Esophagus squamous epithelium (tissue), 5 donors: ENCODE measurements at places on chromosomes 4 and X.

DNA sequence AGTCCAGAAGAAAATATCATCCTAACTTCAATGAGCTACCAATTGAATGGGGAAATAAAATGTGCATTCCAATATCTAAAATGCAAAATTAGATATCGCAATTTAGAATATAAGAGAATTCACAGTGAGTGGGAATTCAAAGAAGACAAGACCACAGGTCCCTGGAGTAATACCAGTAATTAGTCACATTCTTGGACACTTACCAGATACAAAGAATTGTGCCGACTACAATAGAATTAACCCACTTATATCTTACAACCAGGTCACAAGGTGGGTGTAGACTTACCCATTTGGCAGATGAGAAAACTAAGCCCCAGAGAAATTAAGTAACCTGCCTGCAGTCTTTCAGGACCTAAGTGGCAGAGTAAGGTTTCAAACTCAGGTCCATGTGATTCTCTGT lies 84.3 kb upstream of the C1QTNF7 start:
- no peak for DNase-seq

DNA sequence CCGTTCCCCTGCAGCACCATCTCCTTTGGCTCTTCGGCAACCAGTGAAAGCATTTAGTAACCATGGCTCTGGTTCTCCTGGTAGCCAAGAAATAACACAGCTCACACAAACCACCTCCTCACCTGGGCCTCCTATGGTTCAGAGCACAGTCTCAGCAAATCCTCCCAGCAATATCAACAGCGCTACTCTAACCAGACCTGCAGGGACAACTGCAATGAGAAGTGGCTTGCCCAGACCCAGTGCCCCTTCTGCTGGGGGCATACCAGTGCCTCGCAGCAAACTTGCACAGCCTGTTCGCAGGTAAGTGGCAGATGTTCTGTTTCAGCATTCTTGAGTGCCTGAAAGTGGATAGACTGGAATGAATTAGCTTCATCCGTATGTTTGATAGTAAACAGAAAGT lies 63.0 kb upstream of the SLC10A4 start:
- no peak for DNase-seq

- DNase-seq = no peak
Measured at GRCh38 chr4:150668824-150669223, 86.9 kb downstream of the MAB21L2 start.

- no peak for DNase-seq
Measured at GRCh38 chrX:69321006-69321655, 155.9 kb upstream of the PJA1 start.

DNA sequence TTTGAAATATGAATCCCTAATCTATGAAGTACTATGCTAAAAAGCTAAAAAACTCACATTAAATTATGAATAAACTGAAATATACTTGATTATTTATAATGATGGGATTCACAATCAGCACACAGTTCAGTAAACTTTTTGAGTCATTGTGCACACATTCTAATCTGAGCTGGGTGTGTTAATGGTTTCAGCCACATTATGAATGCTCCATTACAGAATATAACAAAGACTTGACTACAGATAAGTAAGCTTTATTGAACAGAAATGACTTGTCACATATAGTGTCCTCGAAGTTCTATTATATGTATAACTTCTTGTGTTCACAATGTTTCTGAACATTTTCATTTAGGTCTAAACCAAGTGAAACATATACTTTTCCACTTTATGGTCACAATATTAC lies 1649.9 kb upstream of the IGFBP7 start:
- no peak for DNase-seq

GRCh38 chr4:173171987-173172386 lies 3.4 kb downstream of the GALNT7 start:
- DNase-seq = no peak

- no peak for DNase-seq
Measured at GRCh38 chr4:3373468-3373867, 68.3 kb upstream of the HGFAC start.

- DNase-seq = no peak
Measured at GRCh38 chrX:40310447-40310846, 212.7 kb upstream of the BCOR start.

DNA sequence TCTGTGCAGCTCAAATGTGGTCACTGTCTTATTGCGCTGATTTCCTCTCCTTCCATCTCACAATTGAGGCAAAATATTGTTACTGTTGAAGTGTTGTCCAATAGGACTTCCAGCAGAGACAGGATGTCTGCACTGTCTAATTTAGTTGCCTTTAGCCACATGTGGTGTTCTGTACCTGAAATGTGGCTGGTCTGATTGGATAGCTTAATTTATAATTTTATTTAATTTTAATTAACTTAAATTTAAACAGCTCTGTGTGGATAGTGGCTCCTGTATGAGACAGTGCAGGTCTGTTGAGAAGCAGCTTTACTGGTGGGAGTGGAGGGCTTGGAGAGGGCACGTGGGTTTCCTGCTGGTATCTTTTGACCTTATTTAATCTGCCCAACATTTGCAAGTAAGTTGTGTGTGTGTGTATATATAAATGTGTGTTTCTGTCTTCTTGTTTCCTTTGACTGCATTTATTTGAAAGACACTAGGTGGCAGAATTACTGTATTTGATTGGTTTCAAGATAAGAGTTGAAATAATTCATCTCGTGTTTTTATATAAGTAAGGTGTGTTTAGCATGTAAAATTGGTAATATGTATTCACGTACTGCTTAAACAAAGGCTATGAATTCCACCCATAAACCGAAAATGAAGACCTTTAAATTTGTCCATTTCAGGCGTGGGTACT lies 55.3 kb upstream of the MSANTD1 start:
- DNase-seq = no peak

GRCh38 chr4:174815282-174815681 lies 13.8 kb downstream of the GLRA3 start:
- no peak for DNase-seq

DNA sequence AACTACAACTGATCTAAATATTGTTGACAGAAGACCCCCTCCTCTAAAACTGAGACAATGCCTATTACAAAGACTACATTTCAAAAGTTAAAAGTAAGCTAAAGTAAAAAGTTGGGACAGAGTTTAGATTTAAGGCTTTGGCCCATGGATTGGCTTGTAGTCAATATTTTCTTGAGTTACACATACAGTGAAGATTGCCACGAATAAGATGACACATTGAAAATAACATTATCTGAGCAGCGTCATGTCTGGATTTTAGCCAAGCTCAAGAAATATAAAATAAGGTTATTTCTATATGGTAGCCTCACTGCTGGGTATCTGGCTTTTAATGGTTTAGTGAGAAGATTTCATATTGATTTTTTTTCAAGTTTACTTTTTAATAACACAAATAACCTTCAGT lies 266.2 kb upstream of the LDB2 start:
- no peak for DNase-seq
